Hematopoietic multipotent progenitor cell treated with erythropoietin and hydrocortisone succinate and interleukin-3 and kit ligand, for 15 days (in vitro differentiated cells): ENCODE measurements at places on chromosomes 11 and 22.
A peak's percentile ranks its signal among the peaks of the same experiment; 100 is the strongest.

- no peak for DNase-seq
Measured at GRCh38 chr11:68053981-68054812, 15.4 kb downstream of the TCIRG1 start.

DNA sequence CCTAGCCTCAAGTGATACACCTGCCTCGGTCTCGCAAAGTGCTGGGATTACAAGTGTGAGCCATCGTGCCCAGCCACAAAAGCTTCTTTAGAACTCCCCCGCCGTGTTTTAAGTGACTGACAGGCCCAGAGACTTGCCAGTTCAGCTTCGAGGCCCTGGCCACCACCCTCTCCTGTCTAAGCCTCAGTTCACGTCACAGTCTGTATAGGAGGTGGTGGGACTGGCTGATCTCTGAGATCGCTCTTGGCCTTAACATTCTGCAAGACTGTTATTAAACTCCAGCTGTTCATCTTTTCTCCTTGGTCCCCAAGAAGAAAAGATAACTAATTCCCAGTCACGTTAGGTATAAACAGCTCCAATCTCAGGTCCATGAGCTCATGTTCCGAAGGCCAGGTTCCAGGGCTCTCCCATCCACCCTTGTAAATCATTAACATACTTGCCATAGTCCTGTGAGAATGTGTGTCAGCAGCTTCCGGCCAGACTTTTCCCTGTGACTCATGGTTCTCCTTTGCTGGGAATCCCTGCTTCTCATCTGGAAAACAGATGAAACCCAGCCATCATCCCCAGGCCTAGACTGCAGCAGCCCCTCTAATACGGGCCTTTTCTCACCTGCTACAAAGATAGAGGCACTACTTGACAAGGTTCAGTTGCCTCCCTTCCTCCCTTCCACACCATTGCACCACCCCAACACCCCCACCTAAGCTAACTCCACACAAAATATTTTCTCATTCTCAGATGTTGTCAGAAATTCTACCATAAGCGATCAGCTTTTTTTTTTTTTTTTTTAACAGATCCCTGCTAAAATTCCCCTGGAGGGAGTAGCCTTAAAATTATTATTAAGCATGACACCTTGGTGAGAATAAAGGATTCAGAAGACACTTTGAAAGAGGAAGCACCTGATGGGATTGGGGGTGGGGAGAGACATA, 5.6 kb upstream of the KIAA0930 start:
- no peak for DNase-seq

GRCh38 chr11:36347384-36347906, 51.4 kb downstream of the PRR5L start:
- no peak for DNase-seq

GRCh38 chr11:128098781-128099180, 488.6 kb downstream of the ETS1 start:
- no peak for DNase-seq

- no peak for DNase-seq
Measured at GRCh38 chr11:121268581-121268980, 24.0 kb upstream of the SC5D start.

DNA sequence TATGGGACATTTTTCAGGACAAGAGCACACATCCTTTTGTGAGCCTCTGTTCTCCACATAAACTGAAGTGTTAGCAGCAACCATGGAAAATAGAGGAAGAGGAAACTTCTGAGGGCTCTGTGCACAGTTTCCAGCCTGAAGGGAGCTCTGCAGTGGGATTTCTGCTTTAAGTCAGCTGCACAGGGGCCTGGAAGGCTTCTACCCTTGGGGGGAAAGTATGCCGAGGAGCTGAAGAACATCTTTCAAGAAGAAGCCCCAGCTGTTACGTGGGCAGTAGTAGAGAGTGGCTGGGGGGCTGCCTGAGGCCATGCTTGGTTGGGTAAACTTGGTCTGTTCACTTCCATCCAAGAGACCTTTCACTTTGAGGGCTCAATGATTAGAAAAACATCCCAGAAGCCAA, 82.7 kb upstream of the EED start:
- DNase-seq: no peak

DNA sequence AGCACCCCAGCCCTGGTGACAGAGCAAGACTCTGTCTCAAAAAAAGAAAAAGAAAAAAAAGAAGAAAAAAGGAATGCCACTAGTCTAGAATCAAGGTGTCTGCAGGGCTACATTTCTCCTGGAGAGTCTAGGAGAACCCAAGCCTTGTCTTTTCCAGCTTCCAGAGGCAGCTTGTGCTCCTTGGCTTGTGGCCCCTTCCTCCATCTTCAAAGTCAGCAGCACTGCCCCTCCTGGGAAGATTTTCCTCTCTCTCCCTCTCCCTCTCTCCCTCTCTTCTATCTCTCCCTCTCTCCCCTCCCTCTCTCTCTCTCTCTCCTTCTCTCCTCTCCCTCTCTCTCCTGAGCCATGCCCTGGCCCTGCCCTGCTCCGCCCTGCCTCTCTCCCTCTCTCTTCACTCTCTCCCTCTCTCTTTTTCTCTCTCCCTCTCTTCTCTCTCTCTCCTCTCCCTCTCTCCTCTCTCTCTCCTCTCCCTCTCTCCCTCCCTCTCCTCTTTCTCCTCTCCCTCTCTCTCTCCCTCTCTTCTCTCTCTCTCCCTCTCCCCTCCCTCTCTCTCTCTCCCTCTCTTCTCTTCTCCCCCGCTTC, 97.7 kb upstream of the FGF3 start:
- no peak for DNase-seq

- DNase-seq: no peak
Measured at GRCh38 chr11:46120346-46121300, 631 bp downstream of the PHF21A start.

- no peak for DNase-seq
Measured at GRCh38 chr11:134581966-134582769, 170.1 kb upstream of the B3GAT1 start.

DNA sequence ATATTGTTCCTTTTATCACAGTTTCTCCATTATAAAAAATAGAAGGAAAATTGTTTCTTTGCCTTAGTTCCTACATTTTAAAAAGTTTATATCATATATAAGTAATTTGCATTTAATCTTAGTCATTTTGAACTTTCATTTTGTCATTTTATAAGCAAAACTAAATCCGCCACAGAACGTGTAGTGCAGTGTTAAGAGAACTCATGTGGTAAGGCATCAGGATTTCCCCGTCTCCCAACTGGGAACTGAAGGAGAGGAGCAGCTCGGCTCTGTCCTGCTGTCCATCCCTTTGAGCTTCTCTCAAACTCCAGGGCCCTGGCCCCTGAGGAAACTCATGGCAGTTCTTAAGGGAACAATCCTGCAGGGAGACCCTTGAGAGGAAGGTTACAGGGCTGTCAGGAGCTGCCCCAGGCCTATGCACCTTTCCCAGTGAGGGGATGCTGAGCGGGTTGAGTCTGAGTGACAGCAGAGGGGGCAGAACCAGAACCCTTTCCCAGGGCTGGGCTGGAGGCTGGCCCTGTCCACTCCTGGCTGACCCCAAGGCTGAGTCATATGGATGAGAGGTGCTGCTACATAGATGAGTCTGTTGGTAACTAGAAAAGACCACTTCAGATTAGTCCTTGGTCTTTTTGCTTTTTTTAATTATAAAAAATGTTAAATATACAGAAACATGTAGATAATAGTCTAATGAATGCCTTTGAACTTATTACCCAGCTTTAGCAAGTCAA, 333.1 kb downstream of the TBC1D22A start:
- no peak for DNase-seq

DNA sequence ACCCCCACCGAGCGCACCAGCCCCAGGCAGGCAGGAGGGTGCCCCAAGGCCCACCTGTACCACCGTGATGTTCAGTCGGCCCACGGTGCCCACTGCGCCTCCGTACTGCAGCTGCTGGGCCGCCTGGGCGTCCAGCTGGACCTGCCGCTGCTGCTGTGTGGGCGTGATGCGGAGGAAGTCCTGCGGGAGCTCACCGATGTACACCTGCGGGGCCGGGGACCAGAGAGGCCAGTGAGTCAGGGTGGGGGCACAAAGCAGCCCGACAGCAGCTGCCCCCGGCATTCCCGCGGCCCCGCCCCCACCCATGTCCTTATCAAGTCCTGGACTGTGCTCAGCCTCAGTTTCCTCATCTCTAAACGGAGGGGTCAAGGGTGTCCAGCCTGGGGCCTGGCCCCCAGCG, 13.8 kb downstream of the TOLLIP start:
- no peak for DNase-seq

- DNase-seq: no peak
Measured at GRCh38 chr11:75223954-75224643, 16.5 kb upstream of the TPBGL start.

DNA sequence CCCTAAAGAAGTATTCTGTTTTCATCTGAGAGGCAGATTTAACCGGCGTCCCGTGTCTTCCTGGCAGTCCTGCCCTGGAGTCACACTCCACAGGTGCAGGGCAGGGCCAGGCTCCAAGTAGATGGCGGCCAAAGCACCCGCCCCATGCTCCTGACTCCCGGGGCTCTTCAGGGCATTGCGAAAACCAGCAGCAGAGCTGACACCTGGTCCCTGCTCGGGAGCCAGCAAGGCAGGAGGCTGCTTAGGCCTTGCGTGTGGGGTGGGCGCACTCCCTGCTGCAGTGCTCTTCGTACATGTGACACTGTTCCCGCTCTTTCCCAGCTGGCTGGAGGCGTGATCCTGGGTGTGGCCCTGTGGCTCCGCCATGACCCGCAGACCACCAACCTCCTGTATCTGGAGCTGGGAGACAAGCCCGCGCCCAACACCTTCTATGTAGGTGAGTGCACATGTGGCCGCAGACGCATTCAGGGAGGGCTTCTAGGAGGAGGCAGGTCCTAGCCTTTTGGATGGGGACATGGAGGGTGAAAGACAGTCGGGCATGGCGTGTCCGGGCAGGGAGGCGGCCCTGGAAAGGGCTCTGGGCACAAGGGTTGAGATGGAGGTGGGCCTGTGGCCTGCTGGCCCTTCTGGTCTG, 10.3 kb upstream of the TSSC4 start:
- no peak for DNase-seq

- DNase-seq: no peak
Measured at GRCh38 chr11:111213256-111213655, 32.3 kb upstream of the POU2AF2 start.

DNA sequence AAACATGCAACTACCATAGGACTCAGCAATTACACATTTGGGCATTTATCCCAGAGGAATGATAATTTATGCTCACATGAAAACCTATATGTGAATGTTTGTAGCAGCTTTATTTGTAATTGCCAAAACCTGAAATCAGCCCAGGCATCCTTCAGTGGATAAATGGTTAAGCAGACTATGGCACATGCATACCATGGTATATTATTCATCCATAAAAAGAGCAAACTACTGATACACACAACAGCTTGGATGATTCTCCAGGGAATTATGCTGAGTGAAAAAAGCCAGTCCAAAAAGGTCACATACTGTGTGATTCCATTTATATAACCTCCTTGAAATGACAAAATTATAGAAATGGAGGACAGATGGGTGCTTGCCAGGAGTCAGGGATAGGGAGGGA, 86.7 kb downstream of the ALX4 start:
- DNase-seq: no peak

- DNase-seq: peak; percentile 14
Measured at GRCh38 chr22:20111045-20111688, 4.7 kb upstream of the RANBP1 start.

DNA sequence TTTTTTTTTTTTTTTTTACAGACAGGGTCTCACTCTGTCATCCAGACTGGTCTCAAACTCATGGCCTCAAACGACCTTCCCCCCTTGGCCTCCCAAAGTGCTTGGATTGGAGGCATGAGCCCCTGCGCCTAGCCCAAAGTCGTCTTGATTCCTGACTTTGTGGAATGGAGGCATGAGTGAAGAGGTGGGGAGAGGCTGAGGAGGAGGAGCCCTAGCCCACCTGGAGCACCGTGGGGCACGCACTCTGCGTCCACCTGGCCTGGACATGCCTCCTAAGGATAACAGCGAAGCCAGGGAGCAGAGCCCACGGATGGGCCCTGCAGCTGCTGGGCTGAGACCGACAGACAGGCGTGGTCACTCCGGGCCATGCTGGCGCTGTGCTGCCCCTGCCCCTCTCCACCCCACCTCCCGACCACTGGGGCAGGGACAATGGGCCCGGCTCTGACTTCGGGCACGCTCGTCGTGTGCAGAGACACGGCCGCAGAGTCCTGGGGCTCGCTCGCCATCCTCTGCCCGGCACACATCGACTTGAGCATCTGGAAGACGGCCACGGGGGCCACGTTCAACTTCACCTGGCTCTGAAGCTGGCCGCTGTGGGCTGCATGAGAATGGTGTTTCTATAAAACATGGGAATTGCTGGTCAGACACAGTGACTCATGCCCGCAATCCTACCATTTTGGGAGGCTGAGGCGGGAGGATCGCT, 34.8 kb downstream of the LRRC74B start:
- DNase-seq: no peak

DNA sequence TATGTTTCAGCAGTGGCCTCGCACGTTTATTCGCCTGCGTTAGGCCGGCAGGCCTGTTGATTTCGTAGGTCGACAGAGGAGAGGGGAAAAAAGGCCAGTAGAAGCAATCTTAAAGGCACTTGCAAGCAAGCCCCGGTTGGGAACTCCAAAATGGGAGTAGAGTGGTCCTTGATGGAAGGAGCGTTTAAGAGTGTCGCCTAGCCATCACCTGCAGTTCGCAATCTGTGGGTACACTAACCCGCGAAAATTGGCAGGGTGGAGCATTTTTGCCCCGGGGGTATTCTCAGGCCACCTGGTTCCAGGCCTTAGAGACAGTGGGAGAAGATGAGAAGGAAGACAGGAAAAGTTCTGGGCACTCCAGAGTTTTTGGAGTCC, 1.1 kb downstream of the EWSR1 start:
- DNase-seq: no peak

GRCh38 chr11:112771851-112772250, 189.4 kb upstream of the NCAM1 start:
- no peak for DNase-seq

- no peak for DNase-seq
Measured at GRCh38 chr22:39658367-39658766, 87.8 kb downstream of the CACNA1I start.

DNA sequence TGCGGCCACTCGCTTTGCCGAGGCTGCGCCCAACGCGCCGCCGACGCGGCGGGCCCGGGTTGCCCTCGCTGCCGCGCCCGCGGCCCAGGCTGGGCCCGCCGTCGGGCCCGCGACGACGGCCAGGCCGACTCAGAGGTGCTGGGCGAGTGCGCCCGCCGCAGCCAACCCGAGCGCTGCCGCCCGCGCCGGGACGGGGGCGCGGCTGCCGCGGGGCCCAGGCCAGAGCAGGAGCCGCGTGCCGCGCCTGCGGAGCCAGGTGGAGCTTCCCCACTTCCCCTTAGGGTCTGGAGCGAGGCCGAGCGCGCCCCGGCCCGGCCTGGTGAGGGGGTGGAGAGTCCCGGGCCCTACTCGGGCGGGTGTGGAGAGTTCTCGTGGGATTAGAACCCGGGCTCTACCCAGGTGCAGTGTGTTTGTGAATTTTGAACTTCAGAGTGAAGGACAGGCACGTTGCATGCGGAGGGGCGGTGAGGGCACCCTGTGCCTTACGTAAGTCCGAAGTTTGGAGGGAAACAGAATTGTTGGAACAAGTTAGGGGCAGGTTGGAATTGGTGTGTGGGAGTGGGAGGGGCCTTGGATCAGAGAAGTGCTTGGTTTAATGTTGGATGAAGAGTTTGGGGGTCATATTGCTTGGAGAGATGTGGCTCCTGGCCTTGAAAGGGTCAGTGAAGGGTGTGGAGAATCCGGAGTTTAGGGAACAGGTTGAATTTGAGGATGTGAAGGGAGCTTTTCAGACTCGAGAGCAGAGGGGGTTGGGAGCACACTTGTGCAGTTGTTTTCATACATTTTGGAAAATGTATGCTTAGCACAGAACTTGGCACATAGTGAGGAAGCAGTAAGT, 697 bp downstream of the RNF169 start:
- DNase-seq: peak; percentile 47

- peak; percentile 20 for DNase-seq
Measured at GRCh38 chr11:72519220-72519881, 85.0 kb upstream of the CLPB start.

GRCh38 chr22:48941903-48942575, 885.6 kb downstream of the BRD1 start:
- no peak for DNase-seq

- DNase-seq: no peak
Measured at GRCh38 chr11:47391711-47392432, 13.5 kb upstream of the SPI1 start.
